Breast epithelium (tissue), 4 donors: ENCODE measurements at places on chromosomes 5 and 9.

DNA sequence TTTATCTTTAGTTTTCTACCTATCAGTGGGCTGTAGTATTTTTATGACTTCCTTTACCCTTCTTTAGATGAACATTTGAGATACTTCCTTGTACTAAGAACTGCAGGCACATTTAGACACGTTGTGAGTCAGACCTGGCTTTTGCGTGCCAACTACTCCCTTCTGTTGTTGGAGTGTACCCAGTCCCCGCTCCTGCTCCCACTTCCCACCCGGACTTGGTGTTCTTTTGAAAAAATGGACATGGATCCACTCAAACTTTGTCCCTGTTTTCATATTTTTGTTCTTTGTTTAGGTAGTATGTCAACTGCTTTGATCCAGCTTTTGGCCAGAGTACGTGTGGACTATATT is 60.7 kb downstream of the PARP8 start:
- no peak for DNase-seq

GRCh38 chr5:74873525-74874249 is 7.5 kb upstream of the FAM169A start:
- no peak for DNase-seq

GRCh38 chr9:116124472-116125040 is 29.0 kb upstream of the PAPPA start:
- DNase-seq: no peak

- DNase-seq: no peak
Observed at GRCh38 chr5:56482363-56482762, 249.2 kb upstream of the ANKRD55 start.

GRCh38 chr5:124263680-124264491 is 482.6 kb downstream of the ZNF608 start:
- DNase-seq: no peak

GRCh38 chr5:14675865-14676300 is 11.4 kb downstream of the OTULIN start:
- DNase-seq: no peak
